Activated naive CD8-positive, alpha-beta T cell treated with anti-CD3 and anti-CD28 coated beads for 36 hours (primary cell): ENCODE measurements at places on chromosomes 4 and X. TPM values are rescaled to one million over a fixed set of nuclear protein-coding genes. Genes with fewer than 3 reads are reported as not detected.

DNA sequence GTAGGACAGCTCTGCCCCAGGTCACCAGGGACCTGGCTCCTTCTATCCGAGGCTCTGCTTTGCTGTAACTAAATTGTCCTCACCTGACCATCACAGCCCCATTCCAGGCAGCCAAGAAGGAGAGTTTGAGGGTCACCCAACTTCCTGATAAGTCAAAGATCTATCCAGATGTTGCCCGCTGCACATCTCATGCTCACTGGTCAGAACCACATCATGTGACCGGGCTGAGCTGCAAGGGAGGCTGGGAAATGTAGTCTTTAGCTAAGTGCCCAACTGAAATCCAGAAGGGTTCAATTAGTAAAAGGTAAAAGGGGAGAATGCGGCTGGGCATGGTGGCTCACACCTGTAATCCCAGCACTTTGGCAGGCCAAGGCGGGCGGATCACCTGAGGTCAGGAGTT lies 18.4 kb downstream of the HMX1 start:
- H3K27me3 ChIP-seq = peaks cover 53% of the 10 kb centered on the region
- H3K4me1 ChIP-seq = no peaks in the 10 kb centered on the region
- no peak overlapping the region for H3K27ac ChIP-seq
- no peak for DNase-seq
- H3K4me3 ChIP-seq = no peak overlapping the region

The ERAS gene
- 0.70 TPM for total RNA-seq

The RHOXF2 gene
- total RNA-seq = not detected

DNA sequence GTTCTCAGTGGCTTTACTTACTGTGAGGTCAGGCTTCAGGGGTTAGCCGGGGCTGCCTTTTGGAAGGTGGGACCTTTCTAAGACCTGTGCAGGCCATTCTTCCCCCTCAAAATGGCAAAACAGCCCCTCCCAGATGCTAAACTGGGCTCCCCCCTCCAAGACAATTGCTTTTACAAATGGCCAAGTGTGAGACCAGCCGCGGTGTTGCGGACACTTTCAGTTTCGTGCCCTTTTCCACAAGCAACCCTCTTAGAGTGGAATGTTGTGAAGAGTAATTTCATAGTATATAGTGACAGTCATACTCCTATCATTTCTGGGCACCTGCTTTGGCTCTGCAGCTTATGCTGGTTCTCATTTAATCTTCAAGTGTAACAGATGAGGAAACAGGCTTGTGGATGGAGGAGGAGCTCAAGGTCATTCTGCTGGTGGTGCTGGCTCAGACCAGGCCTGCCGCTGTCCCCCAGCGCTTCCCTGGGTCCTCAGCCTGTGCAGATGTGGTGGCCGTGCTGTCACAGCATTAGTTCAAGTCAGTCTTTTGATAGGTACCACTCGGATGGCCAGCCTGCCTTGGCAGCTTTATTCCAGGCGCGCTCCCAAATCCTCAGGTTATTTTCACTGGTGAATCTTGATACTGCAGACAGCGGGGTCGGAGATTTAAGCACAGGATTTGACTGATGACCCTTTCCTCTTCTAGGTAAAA lies 55.0 kb upstream of the TADA2B start:
- peaks cover 3% of the 10 kb centered on the region for H3K36me3 ChIP-seq
- peaks cover 73% of the 10 kb centered on the region for H3K4me1 ChIP-seq
- H3K27ac ChIP-seq = peak overlapping the region; percentile 91
- H3K4me3 ChIP-seq = peak overlapping the region; percentile 95

The CITED1 gene
- total RNA-seq = not detected

DNA sequence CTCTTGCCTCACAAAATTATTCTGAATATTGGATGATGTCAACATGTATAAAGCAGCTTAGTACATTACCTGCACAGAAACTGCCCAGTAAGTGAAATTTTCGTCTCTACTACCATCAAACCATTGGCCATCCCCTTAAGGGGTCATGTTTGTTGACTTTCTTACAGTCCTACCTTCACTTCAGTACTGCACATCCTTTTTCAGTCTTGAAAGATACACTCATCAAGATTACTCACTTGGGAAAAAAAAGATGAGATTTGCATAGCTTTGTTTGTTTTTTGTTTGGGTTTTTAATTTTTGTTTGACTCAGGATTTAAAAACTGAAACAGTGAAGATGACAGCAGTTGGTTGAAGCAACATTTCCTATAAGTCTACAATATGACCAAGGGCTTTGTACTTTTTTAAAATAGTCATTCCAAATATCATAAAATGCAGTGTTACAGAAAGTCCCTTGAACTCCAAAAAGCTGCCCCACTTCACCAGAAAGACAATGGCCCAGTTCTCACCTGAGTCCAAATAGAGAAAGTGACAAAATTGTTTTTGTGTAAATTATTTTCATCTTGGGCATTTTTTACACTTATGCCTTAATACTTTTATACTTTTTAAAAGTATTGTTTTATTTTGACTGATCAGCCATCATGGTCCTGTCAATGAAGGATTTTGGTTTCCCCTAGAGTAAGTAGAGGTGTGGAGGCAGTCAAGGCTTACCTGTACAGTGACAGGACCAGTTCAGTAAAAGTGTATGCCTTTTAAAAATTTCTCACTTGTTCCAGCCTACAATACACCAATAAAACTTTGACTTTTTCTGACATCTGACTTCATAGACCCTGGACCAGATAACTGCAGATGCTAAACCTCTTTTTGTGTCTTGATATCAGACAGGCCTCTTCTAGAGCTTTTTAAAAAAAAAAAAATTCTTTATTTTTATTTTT lies 59.7 kb upstream of the EDA2R start:
- no peaks in the 10 kb centered on the region for H3K4me1 ChIP-seq
- H3K36me3 ChIP-seq = no peaks in the 10 kb centered on the region
- H3K27ac ChIP-seq = no peak overlapping the region
- no peak overlapping the region for H3K4me3 ChIP-seq
- no peak for DNase-seq

- DNase-seq = no peak
- H3K27me3 ChIP-seq = peaks cover 56% of the 10 kb centered on the region
- H3K27ac ChIP-seq = no peak overlapping the region
- H3K4me3 ChIP-seq = no peak overlapping the region
- peaks cover 9% of the 10 kb centered on the region for H3K4me1 ChIP-seq
Observed at GRCh38 chr4:6195602-6196319, 4.6 kb downstream of the JAKMIP1 start.

DNA sequence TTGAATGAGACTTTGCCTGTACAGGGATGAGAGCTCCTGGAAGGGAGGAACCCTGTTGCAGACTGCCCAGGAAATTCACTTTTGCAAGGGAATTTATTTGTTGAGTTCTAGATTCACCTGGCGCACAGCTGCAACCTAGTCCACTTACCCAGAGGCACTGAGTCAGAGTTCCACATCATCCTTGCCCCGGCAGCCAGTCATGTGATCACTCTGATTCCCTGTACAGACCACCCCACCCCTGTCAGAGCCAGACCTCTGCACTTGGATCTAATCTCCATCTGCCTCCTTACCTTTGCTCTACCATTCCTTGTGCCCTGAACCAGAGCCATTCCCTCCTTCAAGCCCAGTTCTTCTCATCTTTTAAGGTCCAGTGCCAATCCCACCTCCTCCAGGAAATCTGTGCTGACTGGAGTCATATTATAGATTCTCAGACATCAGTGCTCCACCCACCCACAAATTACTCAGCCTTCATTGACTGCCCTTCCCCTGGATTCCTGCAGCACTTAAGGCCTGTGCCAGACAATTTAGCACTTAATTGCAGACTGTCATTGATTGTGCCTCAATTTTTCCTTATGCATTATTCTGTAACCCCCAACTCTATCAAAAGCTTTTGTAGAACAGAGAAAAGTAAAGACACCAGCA lies 84.1 kb upstream of the MAGEA4 start:
- no peaks in the 10 kb centered on the region for H3K36me3 ChIP-seq
- no peaks in the 10 kb centered on the region for H3K27me3 ChIP-seq

DNA sequence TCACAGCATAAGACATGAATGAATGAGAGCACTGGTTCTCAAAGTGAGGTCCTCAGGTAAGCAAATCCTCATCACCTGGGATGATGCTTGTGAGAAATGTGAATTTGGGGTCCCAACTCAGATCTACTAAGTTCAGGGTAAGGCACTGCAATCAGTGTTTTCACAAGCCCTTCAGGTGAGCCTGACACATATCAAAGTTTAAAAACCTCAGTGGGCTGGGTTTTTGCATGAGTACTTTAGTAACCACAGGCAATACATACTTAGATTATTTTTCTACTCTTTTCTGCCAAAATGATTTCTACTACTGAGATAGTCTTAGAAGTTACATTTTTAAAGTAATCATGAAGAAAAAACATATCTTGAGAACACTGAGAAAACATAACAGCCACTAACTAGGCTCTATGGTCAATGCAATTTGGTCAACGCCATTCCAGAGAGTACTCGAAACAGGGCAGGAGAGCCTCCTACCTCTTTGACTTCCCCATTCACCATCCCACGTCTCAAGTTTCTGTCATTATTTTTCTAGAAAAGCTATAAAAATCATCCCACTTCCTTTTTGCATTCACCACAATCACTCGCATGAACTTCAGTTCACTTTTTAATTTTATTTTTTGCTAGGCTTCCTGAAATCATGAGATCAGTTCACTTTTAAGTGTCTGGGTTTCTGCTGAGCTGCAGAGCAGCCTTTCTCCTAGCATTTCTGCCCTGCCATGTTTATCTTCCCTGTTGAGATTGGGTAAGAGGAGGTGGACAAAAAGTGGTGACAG lies 73.8 kb downstream of the MFAP3L start:
- H3K27me3 ChIP-seq = no peaks in the 10 kb centered on the region
- H3K4me1 ChIP-seq = peaks cover 8% of the 10 kb centered on the region
- no peak overlapping the region for H3K27ac ChIP-seq

- no peak overlapping the region for H3K4me3 ChIP-seq
- DNase-seq = no peak
- H3K27ac ChIP-seq = no peak overlapping the region
- no peaks in the 10 kb centered on the region for H3K4me1 ChIP-seq
- H3K27me3 ChIP-seq = no peaks in the 10 kb centered on the region
- H3K36me3 ChIP-seq = no peaks in the 10 kb centered on the region
Observed at GRCh38 chr4:140220058-140220457, 66.1 kb upstream of the MAML3 start.
